Aorta (tissue), 5 donors: ENCODE measurements at places on chromosomes 4 and X. TPM values are rescaled to one million over a fixed set of nuclear protein-coding genes. Genes with fewer than 3 reads are reported as not detected.

GRCh38 chr4:187993827-187994226, 1.7 kb upstream of the ZFP42 start:
- H3K36me3 ChIP-seq, result no peaks in the 10 kb centered on the region
- no peaks in the 10 kb centered on the region for H3K4me1 ChIP-seq
- H3K27me3 ChIP-seq, result no peaks in the 10 kb centered on the region
- no peak overlapping the region for H3K27ac ChIP-seq

DNA sequence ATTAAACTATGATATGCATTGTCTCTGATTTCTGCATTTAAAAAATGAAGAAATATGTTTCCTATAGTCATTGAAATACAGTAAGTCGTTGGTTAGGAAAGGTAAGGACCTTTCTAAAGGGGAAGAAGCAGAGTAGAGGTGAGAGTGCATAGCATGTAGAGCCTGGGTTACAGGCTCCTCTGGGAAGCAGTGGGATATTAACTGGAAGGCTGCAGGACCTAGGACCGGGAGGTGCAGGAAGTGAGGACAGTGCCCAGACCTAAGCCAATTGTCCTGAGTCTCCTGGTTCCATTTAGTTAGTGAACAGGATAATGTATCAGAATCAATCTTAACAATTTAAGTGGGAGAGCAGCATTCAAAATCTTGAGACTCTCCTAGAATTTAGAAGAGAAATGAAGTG, 237.1 kb upstream of the NUDT6 start:
- H3K4me3 ChIP-seq, result no peak overlapping the region
- no peak for DNase-seq
- no peak overlapping the region for H3K27ac ChIP-seq
- no peaks in the 10 kb centered on the region for H3K36me3 ChIP-seq

The PPP1R2C gene
- not detected for total RNA-seq

- DNase-seq, result no peak
- no peaks in the 10 kb centered on the region for H3K36me3 ChIP-seq
- H3K27me3 ChIP-seq, result no peaks in the 10 kb centered on the region
- no peak overlapping the region for H3K4me3 ChIP-seq
Observed at GRCh38 chr4:26132858-26133257, 188.0 kb upstream of the RBPJ start.

DNA sequence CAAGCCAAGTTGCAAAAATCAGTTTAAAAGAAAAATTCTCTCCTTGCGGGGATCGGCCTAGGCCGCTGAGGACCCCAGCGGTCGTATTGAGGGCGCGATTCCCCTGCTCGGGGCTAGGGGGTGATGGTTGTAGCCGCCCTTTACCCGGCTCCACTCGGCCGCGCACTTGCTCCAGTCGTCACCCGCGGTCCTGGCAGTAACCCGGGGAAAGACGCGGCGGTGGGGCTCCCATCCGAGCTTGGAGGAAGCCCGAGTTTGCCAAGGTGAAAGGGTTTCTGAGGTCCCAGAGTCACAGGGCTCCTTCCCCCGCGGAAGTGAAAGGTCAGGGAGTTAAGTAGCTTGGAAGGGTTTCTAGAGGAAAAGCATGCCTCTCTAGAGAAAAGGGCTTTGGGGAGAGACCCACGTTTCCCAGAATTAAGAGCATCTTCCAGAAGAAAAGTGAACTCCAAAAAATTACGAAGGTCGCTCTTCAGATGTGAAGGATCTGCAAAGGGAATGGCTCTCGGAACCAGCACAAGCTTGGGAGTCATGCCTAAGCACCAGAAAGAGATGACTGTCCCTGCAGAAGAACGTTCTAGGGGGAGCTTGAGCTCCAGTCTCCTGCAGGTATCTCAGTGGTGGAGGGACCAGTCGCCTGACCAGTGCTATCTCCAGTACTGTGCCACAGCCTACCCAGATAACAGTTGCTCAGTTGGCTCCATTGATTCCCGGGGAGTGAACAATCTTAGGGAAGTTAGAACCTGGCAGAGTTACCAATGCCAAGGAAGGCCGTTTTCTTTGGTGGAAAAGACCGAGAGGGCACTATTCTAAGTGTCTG, 875 bp downstream of the LAP3 start:
- H3K27ac ChIP-seq, result no peak overlapping the region
- H3K4me1 ChIP-seq, result no peaks in the 10 kb centered on the region
- DNase-seq, result peak; percentile 86
- no peaks in the 10 kb centered on the region for H3K27me3 ChIP-seq

The POU3F4 gene
- 0.09 TPM for total RNA-seq

DNA sequence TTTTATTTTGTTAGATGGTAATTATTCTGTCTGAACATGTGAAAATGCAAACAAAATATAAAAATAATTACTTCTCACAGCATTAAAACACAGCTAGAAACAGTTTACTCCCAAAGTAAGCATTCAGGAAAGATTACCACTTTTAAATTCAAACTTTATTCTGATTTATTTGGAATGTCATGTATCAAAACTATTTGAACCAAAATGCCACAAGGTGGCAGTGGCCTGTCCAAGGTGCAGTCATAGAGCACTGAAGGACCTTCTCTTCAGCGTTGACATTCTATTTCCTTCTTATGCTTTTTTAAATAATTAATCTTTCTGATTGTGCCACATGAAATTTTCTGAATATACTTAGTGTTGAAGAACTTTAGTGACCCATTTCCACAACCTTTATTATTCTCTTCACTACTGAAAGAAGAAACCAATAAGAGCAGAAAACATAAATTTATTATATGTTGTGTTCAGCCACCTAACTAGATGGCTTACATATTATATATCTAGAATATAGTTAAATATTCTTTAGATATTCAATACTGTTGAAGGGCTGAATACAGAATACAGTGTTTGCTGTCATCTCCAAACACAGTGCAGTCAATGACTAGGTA, 283.6 kb downstream of the CFAP299 start:
- no peaks in the 10 kb centered on the region for H3K4me1 ChIP-seq
- no peak overlapping the region for H3K4me3 ChIP-seq
- DNase-seq, result no peak
- H3K27me3 ChIP-seq, result no peaks in the 10 kb centered on the region
- H3K27ac ChIP-seq, result no peak overlapping the region
- H3K36me3 ChIP-seq, result no peaks in the 10 kb centered on the region

DNA sequence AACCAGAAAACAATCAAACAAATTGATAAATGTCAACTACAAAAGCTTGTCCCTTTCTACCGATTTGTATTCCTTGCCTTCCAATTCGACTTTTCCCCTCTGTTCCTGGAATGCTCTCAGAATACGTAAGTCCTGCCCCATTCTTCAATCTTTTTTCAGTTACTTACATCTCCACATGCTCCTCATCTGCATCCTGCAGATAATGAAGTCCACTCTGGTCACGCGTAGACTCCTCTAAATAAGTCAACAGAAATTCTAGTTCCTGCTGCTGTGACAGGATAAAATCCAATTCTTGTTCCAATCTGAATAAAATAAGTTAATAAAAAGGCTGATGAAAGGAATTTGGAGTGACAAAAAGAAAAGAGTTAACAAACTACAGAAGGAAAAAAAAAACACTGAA, 34.4 kb upstream of the RBM41 start:
- no peak for DNase-seq
- no peak overlapping the region for H3K27ac ChIP-seq
- H3K4me1 ChIP-seq, result no peaks in the 10 kb centered on the region
- H3K4me3 ChIP-seq, result no peak overlapping the region

The GATA1 gene
- not detected for total RNA-seq

DNA sequence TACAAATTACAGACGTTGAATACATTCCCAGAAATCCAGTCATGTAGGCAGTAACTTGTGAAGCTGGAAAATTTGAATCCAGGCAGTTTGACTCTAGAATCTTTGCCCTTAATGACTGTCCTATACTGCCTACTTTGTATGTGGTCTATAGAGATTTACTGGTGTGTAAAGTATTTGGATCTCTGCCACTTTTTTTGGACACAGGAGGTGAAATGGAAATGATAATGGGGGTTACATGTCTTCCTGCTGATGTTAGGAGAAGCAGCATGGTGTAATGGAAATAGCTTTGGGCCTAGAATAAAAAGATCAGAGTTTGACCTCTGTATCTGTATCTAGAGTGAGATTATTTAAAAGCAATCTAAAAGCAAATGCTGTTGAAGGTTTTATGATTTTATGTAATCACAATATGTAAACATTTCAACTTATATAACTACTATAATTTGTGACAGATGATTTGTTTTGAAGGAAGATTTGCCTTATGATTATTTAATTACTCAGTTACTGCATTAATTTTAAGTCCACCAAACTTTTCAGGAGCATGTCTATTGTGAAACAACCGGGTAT, 3.3 kb downstream of the COL4A5 start:
- no peaks in the 10 kb centered on the region for H3K36me3 ChIP-seq
- H3K4me1 ChIP-seq, result no peaks in the 10 kb centered on the region
- no peak overlapping the region for H3K4me3 ChIP-seq
- no peaks in the 10 kb centered on the region for H3K27me3 ChIP-seq

The BMP3 gene
- total RNA-seq, result 0.19 TPM

The ETDA gene
- not detected for total RNA-seq

GRCh38 chr4:74370912-74371311, 6.0 kb downstream of the EREG start:
- no peaks in the 10 kb centered on the region for H3K27me3 ChIP-seq
- H3K27ac ChIP-seq, result no peak overlapping the region
- DNase-seq, result no peak
- H3K36me3 ChIP-seq, result no peaks in the 10 kb centered on the region

The SPANXD gene
- not detected for total RNA-seq

DNA sequence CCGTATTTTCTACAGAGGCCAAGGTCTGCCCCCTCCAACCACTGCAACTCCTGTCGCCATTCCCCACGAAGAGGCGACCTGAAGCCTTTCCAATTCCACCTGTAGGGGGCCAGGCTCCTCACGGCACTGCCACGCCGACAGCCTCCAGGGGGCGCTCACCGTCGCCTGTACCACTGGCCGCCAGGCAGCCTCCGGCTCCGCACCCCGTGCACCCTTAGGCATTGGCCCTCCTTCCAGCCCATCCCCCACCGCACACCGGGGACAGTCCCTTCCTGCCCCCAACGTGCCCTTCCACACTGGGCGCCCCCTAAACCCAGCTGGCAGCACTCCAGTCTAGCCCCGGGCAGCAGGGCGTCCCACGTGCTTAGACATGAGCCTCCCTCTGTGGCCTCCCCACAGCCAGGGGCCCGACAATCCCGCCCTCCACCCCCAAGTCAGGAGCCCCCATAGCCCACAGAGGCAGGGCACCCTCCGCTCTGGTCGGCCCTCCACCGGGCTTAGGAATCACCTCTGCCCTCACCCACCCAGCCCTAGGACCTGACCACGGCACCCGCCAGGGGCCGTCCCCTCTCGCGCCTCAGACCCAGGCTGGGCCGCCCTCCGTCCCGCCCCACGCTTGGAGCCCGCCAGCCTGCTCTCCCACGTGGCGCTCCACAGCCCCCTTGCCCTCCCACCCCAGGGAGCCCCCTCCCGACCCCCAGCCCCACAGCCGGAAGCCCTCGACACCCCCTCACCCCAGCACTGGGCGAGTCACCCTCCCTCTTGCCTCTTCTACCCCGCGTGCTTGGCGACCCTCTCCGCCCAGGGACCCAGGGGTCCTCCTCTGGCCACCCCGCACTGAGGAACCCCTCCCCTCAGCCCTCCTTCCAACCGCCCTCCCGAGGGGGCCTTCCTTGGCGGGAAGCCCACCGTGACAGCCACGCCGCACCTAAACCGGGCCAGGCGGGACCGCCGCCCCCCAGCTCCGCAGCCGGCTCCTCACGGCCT, 711 bp downstream of the PNMA6E start:
- H3K27ac ChIP-seq, result no peak overlapping the region
- H3K27me3 ChIP-seq, result no peaks in the 10 kb centered on the region
- no peaks in the 10 kb centered on the region for H3K36me3 ChIP-seq
- H3K4me1 ChIP-seq, result no peaks in the 10 kb centered on the region
- no peak for DNase-seq

DNA sequence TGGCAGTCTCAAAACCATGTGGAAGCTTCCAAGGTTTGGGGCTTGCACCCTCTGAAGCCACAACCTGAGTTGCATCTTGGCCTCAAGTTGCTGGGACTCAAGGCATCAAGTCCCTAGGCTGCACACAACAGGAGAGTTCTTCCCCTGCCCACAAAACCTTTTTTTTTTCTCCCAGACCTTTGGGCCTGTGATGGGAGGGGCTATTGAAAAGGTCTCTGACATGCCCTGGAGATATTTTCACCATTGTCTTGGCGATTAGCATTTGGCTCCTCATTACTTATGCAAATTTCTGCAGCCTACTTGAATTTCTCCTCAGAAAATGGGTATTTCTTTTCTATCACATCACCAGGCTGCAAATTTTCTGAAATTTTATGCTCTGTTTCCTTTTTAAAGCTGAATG, 349.5 kb upstream of the EDA2R start:
- no peaks in the 10 kb centered on the region for H3K36me3 ChIP-seq
- DNase-seq, result no peak
- H3K27me3 ChIP-seq, result no peaks in the 10 kb centered on the region
- H3K4me1 ChIP-seq, result no peaks in the 10 kb centered on the region

The TLR10 gene
- total RNA-seq, result 0.32 TPM

The CPLX1 gene
- 13.7 TPM for total RNA-seq

DNA sequence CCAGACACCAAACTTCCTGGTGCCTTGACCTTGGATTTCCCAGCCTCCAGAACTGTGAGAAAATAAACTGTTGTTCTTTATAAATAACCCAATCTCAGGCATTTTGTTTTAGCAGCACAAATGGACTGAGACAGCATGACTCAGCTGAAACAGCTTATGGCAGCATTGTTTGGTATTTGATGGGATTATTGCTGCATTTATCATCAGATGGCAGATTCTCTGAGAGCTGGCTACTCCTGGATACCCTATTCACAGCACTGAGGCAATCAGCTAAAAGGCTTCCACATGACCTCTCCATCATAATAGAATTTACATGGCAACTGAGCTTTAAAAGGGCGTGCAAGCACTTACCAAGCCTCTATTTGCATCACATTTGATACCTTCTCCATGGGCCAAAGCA, 623.1 kb upstream of the CPEB2 start:
- DNase-seq, result no peak
- H3K4me1 ChIP-seq, result no peaks in the 10 kb centered on the region
- no peak overlapping the region for H3K4me3 ChIP-seq
- no peak overlapping the region for H3K27ac ChIP-seq
- H3K27me3 ChIP-seq, result no peaks in the 10 kb centered on the region

DNA sequence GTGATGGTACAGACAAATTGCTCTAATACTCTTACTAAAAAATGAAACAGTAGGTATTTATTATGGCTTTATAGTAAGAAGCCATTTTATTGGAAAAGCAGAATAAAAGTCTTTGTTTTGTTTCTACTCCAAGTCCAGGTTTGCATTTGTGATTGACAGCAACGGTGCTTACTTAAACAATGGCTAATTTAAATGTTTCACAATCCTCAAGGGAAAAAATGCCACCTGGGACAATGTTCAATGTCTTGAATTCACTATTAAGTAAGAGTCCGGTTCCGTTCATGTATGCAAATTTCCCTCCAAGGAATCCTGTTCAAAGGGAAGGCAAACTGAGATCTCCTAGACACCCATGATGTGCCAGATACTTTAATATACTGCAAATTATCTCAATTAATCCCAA, 123.6 kb downstream of the RBM47 start:
- no peaks in the 10 kb centered on the region for H3K36me3 ChIP-seq
- H3K4me1 ChIP-seq, result no peaks in the 10 kb centered on the region
- H3K27ac ChIP-seq, result no peak overlapping the region
- H3K4me3 ChIP-seq, result no peak overlapping the region

The RRH gene
- 0.27 TPM for total RNA-seq
